T-helper 17 cell (primary cell): ENCODE measurements at places on chromosomes 16 and 17. TPM values are rescaled to one million over a fixed set of nuclear protein-coding genes. Genes with fewer than 3 reads are reported as not detected.

Gene HS3ST3A1
- 1.4 TPM for total RNA-seq

Gene EPOP
- 1.1 TPM for total RNA-seq

Gene GH2
- total RNA-seq = not detected

Gene TMEM100
- not detected for total RNA-seq
